ENCODE measurements at places on chromosomes 3 and 15. TPM values are rescaled to one million over a fixed set of nuclear protein-coding genes. Genes with fewer than 3 reads are reported as not detected.

Gene MAGEL2
- not detected for total RNA-seq

Gene CELSR3
- total RNA-seq: 0.16 TPM

Gene PAQR5
- 0.73 TPM for total RNA-seq

Gene SUCLG2
- 94.1 TPM for total RNA-seq

DNA sequence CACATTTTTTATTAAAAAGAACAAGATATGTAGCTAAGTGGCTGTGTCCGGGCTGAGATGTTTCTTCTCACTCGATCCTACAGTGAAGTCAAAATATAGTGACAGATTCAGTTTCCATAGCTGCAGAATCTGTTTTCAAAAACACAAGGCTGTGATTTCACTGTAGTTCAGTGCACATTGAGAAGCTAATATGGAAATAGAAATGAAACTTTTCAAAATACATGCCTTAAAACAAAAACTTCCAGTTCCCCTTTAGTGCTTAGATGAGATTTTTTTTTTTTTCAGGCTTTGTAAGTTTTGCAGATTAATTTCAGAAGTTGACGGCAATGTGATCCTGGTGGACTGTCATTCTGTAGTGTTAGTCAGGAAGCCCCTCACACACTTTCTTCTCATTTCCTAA lies 23.8 kb upstream of the TRAK1 start:
- no peak for DNase-seq

- no peak for DNase-seq
Observed at GRCh38 chr15:63575312-63575711, 21.9 kb upstream of the FBXL22 start.

DNA sequence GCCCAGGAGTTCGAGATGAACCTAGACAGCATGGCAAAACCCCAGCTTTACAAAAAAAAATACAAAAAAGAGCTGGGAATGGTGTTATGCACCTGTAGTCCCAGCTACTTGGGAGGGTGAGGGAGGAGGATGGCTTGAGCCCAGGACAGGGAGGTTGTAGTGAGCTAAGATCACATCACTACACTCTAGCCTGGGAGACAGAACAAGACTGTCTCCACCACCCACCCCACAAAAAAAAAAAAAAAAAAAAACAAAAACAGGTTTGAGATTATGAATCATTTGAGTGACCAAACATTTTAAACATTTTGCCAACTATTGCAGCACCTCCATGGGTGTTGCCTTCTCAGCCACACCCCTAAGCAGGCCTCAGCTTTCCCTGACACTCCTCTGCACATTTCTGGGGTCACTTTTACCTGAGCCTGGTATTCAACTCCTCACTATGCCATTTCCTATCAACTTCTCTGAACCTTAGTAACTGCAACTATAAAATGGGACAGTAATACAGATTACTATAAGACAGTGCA lies 41.8 kb downstream of the IL5RA start:
- DNase-seq: no peak

- DNase-seq: peak; percentile 54
Observed at GRCh38 chr3:187958432-187959003, 195.4 kb upstream of the LPP start.
